ENCODE measurements at places on chromosomes 3 and 15.

- DNase-seq, result no peak
These were observed 5.4 kb upstream of the CRBN start for GRCh38 chr3:3184876-3185275.

DNA sequence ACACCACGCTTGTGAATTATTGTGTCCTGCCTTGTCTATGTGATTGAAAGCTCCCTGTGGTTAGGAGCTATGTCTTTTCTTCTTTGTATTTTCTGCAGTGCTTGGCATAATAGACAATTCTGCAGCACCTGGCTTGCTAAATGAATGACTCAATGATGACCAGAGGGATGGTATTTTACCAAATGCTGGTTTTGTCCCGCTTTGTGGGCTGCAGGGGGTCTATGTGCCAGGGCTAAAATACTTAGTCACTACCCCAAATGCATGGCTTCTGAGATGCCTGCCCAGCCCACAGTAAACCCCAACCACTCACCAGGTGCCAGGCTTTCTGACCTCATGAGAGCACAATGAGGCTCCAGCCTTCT is 50.9 kb downstream of the BOC start:
- no peak for DNase-seq

DNA sequence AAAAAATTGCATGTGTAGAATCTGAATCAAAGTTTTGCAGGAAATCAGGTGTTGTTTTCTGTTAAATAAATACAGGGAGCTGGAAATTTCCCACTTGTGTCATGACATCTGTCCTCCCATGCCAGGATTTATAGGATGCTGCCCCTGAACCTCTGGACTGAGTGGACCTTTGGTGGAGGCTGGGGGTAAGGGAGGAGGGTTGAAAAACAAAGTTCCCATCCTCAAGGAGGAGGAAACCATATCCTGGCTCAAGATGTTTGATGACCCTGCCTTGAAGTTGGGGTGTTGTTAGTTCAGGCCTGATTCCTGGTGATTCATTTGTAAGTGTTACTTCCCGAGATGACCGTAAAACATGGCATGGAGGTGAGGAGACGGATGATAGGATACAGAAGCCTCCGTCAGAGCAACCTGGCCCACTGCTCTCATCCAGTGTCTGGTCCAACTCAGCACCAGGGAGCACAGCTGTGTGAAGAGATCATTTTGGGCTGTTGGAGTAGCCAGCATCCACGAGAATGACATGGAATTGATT is 223.6 kb downstream of the CACNA2D3 start:
- no peak for DNase-seq

DNA sequence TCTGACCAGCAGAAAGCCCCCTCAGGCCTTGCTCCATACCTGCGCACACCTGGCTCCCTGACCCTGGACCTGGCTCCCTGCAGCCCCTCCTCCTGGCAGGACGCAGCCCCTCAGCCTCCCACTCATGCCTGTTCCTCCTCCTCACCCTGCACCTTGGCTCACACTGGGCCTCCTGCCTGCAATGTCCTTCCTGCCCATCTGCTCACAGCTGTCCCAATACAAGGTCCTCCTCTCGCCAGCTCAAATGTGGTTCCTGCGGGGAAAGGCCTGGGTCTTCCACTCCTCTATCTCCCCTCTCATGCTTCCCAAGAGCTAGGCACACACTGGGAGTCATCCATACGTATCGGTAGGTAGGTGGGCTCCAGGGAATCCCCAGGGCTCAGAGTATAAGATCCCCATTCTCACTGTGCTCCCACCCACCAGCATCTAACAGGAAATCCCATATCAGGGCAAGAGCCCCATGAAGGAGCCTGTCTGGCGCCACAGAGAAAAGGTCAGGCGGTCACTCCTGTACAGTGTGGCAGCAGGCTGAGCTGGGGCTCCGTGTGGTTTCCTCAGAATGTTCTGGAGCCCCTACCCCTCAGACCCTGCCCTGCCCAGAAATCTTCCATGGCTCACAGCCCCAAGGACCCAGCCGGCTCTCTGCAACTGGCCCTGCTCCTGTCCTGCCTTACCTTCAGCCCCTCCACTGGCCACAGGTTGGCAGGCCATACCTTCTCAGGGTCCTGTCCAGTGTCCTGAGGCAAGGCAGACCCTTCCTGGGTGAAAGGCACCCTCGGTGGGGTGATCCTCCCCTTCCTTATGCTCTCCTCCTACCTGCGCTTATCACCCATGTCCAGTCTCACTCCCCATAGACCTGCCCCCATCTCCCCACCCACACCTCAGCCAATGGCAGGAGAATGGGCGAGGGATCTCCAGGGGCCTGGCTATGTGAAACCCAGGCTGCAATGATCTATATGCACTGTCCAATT is 10.9 kb downstream of the PLCD1 start:
- no peak for DNase-seq

- peak; percentile 18 for DNase-seq
These were observed 7.8 kb downstream of the FEZF2 start for GRCh38 chr3:62365391-62366125.

- no peak for DNase-seq
These were observed 15.1 kb downstream of the PLSCR5 start for GRCh38 chr3:146589899-146590508.

DNA sequence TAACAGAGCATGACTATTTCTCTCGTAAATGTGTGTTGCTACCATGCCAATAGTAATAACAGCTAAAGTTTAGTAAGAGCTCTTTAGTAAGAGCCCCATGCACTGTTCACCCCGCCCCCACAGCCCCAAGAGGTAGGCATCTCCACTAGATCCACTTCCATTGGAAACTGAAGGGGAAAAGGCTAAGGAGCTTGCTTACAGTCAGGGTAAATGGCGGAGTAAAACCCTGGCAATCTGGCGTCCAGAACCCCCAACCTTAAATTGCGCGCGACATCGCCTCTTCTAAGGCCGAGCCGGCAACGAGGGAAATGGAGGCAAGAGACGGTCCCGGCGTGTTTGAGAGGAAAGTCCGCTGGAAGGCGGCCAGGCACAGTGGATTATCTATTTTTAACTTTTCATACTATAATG is 654 bp upstream of the C3orf38 start:
- peak; percentile 19 for DNase-seq
